ENCODE measurements at places on chromosomes 11 and 22. TPM values are rescaled to one million over a fixed set of nuclear protein-coding genes. Genes with fewer than 3 reads are reported as not detected.

The BTBD18 gene
- not detected for total RNA-seq

The POU2AF2 gene
- total RNA-seq: not detected

The ASRGL1 gene
- total RNA-seq: 24.6 TPM

The A4GALT gene
- 0.49 TPM for total RNA-seq

The ACRV1 gene
- total RNA-seq: 0.25 TPM

The ARHGEF12 gene
- 180 TPM for total RNA-seq
